ENCODE measurements at places on chromosomes 5 and 9.

GRCh38 chr5:58011301-58011700, 448.6 kb downstream of the PLK2 start:
- ATAC-seq = no peak

DNA sequence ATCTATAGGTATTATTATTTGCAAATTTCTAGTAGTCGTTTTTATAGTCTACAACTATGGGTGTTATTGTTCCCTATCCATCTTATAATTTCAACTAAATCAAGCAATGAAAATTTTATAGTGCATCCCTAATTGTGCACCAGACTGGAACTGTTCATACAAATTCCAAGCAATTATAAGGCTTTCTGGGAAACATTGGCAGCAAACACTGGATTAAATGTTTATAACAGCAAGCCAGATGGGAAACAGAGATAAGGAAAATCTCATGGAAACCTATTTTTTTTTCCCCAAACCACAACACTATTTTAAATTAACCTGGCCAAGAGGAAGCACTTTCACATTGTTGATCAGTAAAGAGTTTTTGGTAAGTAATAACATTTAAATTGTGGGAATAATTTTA, 524.3 kb downstream of the RASEF start:
- no peak for ATAC-seq

DNA sequence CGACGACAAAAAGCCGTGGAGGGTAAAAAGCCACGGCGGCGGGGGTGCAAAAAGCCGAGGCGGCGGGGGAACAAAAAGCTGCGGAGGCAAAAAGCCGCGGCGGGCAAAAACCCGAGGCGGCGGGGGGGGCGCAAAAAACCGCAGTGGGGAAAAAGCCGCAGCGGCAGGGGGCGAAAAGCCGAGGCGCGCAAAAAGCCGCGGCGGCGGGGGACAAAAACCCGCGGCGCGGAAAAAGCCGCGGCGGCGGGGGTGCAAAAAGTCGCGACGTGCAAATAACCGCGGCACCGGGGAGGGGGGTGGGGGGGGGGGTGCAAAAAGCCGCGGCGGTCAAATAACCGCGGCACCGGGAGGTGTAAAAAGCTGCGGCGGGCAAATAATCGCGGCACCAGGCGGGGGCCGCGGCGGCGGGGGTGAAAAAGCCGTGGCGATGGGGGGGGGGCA, 511.5 kb downstream of the FOXD4L5 start:
- no peak for ATAC-seq

- ATAC-seq = peak; percentile 77
Measured at GRCh38 chr5:171999877-172000276, 6.6 kb downstream of the FBXW11 start.

GRCh38 chr5:105632043-105632442, 2038.7 kb downstream of the EFNA5 start:
- ATAC-seq = no peak

- peak; percentile 73 for ATAC-seq
Measured at GRCh38 chr5:101995585-101995984, 300.5 kb downstream of the SLCO4C1 start.

DNA sequence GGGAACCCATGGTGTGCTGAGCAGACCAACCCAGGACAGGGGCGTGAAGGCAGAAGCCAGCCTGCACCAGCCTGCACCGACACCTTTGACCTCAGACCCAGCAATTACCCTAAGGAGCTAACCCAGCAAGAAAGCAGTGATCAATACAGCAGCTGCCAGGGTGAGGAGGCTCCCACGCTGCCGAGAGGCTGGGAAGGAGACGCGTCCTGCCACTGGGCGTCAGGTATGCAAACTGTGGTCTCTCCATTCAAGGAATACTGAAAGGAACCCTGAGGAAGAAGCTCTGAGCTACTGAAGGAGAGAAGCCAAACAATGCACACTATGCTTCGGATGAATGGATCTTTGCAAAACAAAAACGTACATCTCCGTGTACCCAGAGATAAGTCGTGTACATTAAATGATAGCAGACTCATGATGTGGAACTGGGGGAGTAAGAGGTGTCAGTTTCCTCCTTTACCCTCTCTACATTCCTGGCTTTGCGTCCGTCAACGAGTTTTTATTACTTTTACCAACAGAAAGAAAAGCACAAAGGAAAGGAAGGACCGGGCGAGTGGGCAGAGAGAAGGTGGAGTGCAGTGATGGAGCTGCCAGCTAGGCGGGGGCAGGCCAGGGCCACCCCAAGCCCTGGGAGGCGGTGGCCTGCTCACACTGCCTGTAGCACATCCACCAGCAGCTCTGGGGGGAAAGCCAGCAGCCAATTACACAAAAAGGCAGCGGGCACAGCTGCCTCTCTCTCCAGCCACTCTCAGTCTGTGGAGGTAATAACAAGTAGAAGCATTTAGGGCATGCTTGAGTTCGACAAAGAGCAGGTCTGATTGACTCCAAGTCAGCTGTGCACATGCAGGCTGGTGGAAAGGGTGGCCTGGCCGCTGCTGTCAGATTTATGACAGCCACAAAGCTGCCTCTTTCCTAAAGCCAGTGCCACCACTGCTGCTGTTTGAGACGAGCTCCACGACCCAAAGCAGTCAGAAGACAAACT, 29.3 kb downstream of the RASGEF1C start:
- no peak for ATAC-seq

GRCh38 chr5:146647656-146648199, 131.7 kb upstream of the GPR151 start:
- ATAC-seq = no peak

DNA sequence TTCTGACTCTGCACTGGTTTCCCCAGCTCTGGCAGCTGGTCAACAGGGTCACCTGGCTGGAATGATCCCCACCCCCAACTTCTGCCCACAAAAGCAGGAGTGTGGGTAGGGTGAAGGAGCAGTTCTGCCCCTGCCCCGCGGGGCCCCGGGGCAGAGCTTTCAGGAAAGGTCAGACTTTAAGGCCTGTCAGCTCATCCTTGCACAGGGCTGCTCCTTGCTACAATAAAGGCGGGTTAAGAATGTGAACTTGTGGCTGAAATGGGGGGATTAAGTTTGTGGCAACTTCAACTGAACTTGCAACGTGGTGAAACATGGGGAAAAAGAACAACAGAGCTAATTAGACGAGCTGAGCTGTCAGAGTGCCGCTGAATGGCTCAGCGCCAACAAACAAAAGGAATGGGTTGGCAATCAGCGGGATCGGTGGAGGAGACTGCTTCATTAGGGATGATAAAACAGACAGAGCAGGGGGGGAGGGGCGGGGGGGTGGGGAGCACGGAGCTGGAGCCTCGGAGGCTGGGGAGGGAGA, 50.8 kb downstream of the CRB2 start:
- no peak for ATAC-seq

DNA sequence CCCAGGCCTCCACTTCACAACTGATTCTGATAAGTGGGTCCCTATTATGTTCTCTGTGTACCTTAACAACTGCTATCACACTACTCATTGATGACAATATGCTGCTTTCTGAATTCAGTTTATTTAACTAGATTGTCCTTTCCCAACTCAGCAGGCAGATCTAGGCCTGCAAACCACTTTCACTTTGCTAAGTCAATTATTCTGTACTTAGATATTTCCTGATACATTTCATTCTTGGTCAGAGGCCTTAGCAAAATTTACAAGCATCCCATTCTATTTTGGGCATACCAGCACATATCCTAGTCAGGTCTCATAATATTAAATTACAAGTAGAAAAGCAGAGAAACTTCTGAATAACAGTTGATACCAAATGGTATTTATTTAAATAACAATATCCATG, 235.7 kb upstream of the HAPLN1 start:
- ATAC-seq = no peak

- peak; percentile 60 for ATAC-seq
Measured at GRCh38 chr5:158943057-158943456, 156.7 kb downstream of the EBF1 start.

- ATAC-seq = peak; percentile 65
Measured at GRCh38 chr5:134561871-134562296, 36.4 kb downstream of the JADE2 start.

DNA sequence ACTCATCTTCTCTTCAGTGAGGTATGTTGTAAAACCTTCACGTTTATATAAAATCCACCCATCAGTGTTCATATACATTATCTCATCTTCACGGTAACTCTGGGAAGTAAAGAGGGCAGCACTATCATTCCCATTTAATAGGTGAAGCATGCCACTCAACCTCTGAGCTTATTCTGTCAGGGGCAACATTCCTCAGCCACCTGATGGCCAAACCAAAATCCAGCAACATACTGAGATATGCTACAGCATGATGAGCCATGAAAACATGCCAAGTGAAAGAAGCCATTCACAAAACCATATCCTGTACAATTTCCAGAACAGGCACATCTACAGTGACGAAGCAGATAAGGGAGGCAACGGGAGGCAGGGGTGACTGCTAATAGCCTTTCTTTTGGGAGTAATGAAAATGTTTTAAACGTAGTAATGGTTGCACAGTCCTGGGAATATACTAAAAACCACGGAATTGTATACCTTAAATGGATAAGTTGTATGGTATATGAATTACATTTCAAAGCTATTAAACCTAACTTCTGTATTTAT, 167.4 kb downstream of the TSSK1B start:
- no peak for ATAC-seq

GRCh38 chr9:121772600-121773285, 121.3 kb downstream of the DAB2IP start:
- ATAC-seq = no peak

- ATAC-seq = no peak
Measured at GRCh38 chr9:121582641-121583040, 68.8 kb upstream of the DAB2IP start.

DNA sequence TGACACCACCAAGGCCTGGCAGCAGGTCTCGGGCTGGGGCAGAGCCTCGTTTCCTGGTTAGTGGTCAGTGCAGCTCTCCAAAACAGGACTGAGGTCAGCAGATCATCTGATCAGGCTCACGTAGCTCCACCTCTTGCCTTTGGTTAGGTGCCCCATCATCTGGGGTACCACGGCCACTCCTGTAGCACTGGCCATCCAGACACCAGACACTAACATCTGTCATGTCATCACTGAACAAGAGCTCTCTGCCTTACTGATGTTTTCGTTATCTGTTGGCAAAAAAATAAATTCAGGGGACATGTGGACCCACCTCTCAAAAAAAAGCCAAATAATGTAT, 29.9 kb upstream of the MED10 start:
- no peak for ATAC-seq

DNA sequence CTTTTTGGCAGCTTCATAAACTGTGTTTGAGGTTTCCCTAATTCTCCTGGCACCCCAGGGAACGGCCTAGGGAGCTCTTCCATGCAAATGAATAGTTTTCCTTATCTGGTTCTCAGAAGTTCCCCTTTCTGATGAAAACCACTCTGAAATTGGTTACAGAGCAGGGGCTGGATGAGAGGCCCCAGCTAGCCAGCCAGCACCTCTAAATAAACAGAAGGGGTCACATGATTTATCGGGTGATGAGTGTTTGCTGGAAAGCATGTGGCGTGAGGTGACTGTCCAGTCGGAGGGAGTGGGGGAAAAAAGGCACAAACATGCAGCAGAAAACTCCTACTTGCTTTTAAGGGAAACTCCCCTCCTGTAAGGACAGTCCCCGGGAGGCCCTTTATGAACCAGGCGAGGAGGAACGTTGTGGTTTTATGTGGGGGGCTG, 261.2 kb upstream of the ANKRD55 start:
- no peak for ATAC-seq

GRCh38 chr5:177363565-177363964, 5.8 kb downstream of the RGS14 start:
- no peak for ATAC-seq

DNA sequence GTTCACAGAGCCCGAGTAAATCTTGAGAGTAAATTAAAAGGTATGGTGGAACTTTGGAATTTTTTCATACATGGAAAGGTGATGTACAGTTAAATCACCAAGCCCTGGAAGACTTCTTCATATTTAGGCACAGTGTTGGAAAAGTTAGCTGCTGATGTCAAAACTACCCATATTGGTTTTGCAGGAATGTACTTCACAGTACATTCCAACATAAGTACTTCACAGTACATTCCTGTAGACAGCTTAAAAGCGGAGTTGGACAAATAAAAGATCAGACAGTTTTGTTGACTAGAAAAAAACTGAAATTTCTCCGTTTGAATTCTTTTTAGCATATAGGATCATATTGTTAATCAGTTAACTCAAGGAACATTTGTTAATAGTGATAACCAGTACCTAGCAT, 1.8 kb downstream of the RANBP17 start:
- ATAC-seq = no peak
